ENCODE measurements at places on chromosomes 13 and 19.

- DNase-seq, result peak; percentile 35
Measured at GRCh38 chr19:33280351-33280921, 21.9 kb downstream of the CEBPA start.

DNA sequence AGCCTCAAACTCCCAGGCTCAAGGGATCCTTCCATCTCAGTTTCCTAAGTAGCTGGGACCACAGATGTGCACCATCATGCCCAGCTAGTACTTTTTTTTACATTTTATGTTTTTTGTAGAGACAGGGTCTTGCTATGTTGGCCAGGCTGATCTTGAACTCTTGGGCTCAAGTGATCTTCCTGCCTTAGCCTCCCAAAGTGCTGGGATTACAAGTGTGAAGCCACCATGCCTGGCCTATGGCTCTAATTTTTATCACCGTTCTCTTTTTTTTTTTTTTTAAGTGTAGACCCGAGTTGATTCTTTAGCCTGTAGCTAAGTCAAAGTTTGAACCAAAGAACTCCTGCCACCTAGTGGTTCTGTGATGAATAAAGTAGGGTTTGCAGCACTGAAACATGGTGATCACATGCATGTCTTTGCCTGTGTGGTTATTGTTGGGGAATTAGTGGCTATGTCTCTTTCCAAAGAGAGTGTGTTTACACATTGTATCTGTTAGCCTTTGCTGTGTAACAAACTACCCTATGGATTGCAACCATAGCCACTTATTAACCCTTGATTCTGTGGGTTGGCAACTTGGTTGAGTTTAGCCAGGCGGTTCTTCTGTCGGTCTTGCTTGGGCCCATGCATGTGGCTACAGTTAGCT, 11.6 kb downstream of the NFILZ start:
- DNase-seq, result no peak

DNA sequence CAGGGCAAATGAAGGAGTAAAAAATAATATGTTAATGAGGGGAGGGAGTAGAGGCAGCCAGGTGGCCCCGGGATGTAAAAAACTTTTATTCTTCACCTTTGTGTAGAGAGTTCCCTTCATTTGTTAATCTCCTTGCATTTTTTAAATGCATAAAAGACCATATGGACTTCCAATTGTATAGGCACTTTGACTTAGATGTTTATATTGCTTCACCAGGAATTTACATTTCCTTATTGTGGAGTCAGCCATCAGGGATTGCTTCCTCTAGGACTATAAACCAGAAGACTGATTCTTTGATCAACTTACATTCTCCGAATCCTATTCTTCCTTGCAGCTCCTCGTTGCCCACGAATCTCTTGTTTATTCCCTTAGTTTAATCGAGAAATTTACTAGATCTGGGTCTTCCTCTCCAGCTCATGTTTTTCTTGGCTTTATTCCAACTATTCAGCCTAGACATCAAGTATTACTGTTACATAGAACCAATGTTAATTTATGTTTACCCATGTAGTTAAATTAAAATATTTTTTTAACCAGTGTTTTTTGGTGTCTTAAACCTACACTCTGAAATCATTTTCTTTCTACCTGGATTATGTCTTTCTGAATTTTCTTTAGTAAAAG, 1187.0 kb upstream of the SLC10A2 start:
- DNase-seq, result no peak

GRCh38 chr13:32947411-32948276, 68.6 kb upstream of the KL start:
- DNase-seq, result no peak

DNA sequence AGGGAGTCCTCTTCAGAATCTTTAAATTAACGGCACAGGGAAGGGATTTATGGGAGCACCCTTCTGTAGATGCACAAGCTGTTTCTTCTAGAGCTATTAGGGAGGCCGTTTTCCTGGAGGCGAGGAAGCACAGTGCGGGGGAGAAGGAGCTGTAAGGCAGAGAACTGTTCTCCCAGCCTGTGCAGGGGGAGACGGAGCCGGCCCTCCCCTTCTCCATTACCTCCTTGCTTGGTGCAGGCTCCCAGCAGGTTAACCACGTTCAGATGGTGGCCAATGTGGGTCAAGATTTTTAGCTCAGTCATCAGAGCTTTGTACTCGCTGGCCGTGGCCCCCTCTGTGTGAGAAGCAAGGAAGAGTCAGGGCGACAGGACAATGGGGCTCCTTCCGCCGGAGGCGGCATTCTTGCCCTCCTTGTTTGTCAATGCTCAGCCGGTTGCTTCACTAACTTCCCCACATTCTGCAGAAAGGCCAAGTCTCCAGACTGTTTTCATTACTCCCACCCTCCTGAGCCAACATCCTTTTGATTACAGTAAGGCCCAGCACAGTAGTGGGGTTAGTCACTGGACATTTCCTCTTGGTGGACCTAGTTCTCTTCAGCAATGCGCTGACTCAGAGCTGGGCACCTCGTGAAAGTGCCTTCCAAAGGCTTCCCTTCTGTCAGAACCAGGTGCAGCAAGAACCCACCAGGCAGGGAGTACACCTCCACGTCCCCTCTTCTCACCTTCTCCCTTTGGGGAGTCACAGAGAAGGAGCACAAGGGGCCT, 165.4 kb downstream of the FLT1 start:
- DNase-seq, result no peak

- DNase-seq, result no peak
Measured at GRCh38 chr13:95256091-95256490, 45.2 kb downstream of the ABCC4 start.

Measured in activated T-cell treated with anti-CD3 and anti-CD28 coated beads for 48 hours (primary cell).